ENCODE measurements at places on chromosomes 1 and 21. TPM values are rescaled to one million over a fixed set of nuclear protein-coding genes. Genes with fewer than 3 reads are reported as not detected.

The LAPTM5 gene
- 0.37 TPM for total RNA-seq

- no peak for DNase-seq
Observed at GRCh38 chr21:44764319-44765230, 37.0 kb downstream of the UBE2G2 start.

DNA sequence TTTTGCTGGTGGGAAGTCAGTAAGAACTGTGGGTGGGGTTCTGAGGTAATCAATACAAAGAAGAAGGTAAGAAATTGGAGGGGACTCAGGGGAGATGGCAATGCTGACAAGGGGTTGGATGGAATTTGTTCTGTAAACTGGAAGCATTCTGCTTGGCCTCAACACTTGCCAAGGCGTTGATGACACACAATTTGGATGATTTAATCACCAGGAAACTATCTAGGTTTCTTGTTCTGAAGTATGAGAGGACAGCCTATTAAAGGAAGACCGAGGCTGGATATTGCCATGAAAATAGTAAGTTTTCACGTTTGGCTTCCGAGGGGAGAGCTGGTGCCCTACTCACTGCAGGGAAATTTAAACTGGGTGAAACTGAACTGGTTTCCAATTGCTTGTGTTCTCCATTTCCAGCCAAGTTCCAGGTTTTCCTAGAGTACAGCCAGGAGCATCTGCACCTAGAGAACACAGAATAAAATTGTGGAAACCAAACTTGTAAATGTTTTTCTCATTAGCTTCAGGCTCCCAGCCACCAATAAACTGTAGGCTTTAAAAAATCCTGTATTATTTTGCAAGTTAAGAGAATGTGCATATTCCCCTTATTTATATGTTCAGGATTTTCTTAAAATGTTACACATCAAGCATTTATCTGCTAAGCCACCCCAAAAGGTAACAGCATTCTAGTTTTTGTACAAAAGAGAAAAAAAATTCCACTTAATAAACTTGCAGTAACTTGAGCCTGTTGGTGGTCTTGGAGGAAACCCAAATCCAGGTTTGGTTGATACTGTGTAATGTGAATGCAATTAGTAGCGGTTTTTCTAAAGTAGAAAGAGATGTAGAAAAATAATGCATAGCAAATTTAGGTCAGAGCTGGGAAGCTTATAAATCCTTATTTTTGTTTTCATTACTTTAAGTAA, 53.8 kb downstream of the ROR1 start:
- no peak for DNase-seq

DNA sequence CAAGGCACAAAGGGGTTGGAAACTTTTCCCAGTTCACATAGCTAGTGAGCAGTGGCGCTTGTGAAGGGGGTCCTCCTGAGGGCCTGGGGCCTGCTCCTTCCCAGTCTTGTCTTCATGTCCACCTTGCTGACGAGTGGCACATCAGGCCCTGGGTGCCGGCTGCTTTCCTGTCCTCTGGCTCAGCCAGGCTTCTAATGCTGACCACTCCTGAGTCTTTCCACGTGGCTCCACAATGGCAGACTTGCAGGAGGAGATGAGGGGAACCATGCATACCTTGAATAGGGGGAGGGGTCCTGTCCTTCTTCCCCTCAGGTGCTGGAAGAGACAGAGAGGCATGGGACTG, 38.7 kb downstream of the MAPKAPK2 start:
- no peak for DNase-seq

- DNase-seq = no peak
Observed at GRCh38 chr1:162972773-162973172, 96.4 kb upstream of the RGS4 start.

DNA sequence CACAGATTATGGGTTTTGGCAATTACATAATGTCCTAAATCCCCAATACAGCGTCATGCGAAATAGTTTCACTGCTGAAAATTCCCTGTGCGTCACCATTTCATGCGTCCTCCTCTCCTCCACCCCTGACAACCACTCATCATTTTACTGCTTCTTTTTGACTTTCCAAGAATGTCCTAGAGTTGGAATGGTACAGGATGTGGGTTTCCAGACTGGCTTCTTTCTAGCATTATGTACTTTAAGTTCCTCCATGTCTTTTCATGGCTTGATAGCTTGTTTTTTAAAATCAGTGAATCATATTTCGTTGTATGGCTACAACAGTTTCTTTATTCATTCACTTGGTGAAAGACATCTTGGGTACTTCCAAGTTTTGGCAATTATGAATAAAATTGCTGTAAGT, 7.4 kb downstream of the NBPF3 start:
- DNase-seq = no peak

All from H1 (cell line).